Activated CD4-positive, CD25-positive, alpha-beta regulatory T cell (primary cell): ENCODE measurements at places on chromosomes 6 and 20.

GRCh38 chr6:58113960-58114359 lies 796.5 kb downstream of the PRIM2 start:
- DNase-seq, result no peak

- no peak for DNase-seq
These were observed 105.8 kb downstream of the RNF144B start for GRCh38 chr6:18492972-18493371.

DNA sequence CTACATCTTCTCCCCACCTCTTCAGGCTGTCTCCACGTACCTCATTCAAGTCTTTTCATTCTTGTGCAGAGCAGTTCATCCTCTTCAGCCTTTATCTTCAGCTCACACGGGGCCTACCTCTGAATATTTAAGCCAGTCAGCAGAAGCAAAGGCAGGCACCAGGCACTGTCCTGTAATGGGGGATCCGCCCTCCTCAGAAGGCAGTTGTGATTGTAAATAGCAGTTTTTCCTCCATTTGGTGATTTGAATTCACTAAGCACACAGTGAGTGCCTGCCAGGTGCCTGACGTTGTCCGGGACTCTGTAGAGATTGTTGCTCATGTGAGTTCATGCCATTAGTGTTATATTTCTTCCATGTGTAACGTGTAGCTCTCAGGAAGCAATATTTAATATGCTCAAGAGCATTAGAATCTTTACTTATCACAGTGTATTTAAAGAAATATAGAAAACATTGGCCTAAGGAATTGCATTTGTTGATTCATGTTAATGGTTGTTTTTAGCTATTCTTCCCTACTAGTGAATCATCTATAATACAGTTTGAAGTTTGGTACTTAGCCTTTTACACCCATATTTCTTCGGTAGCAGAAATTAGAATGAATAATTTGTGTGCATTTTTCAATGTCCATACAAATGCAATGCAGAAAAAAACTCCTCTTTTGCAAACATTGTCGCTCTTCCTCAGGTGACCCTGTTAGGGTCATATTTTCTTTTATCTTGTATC lies 17.9 kb downstream of the BPHL start:
- no peak for DNase-seq

GRCh38 chr6:106334646-106335448 lies 9.3 kb upstream of the ATG5 start:
- peak; percentile 3 for DNase-seq

DNA sequence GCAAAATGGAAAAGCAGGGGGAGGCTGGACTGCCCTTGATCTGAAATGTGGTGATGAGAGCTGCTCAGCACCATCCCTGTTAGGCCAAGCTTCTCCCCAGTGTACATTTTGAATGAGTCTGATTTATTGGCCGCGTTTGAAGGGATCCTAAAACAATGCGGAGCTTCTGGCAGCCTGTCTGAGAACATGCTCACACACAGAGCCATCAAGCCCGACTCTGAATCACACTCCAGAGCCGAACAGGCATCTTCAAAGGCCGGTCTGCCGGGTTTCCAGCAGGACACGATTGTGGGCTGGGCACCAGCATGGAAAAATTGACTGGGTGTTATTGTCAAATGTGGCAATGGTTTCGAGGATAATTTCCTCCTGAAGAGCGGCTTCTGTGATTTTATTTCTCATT lies 235.9 kb downstream of the TFAP2C start:
- DNase-seq, result no peak

- DNase-seq, result no peak
These were observed 173.2 kb downstream of the CDH26 start for GRCh38 chr20:60131375-60131774.
